ENCODE measurements at places on chromosomes 16 and 17.

GRCh38 chr16:81237942-81238295 lies 570 bp upstream of the BCO1 start:
- DNase-seq, result no peak

- DNase-seq, result no peak
These were observed 13.5 kb upstream of the SMIM5 start for GRCh38 chr17:75619506-75620431.

GRCh38 chr16:55101026-55101425 lies 170.4 kb downstream of the IRX5 start:
- DNase-seq, result no peak

GRCh38 chr17:64282753-64283080 lies 19.7 kb upstream of the TEX2 start:
- DNase-seq, result no peak

DNA sequence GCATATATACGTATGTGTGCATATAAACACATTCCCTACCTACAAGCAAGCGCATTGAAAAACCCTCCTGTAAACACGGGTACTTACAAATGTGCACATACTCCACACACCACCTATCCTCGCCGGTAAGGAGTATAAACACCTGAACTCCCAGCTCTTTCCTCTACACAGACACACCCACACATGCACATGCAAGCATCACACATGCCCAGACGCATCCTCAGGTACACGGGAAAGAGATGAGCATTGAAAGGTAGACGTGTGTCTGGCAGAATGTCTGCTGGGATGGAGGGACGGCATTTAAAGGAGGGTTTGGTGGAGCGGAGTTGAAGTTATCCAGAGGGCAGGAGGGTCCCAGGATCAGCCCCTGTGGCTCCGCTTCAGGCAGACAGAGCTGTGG lies 4.7 kb upstream of the SMTNL2 start:
- no peak for DNase-seq

DNA sequence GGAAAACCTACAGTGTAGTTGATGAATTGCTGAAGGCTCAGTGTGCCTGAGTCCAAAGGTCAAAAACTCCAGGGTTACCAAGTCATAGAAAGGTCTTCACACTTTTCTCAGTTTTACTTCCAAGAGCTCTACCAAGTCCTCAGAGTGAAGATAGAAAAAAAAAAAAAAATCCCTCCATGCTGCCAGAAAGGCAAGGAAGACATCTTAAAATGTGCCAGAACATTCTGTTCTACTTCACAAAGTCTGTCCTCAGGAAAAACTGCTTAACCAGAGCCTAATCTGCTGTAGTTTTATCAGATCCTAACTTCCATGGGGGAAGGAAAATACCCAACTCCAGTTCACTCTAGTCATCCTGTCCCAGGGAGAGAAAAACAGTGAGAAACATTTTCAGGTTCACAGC lies 175.6 kb upstream of the CDH11 start:
- DNase-seq, result no peak

DNA sequence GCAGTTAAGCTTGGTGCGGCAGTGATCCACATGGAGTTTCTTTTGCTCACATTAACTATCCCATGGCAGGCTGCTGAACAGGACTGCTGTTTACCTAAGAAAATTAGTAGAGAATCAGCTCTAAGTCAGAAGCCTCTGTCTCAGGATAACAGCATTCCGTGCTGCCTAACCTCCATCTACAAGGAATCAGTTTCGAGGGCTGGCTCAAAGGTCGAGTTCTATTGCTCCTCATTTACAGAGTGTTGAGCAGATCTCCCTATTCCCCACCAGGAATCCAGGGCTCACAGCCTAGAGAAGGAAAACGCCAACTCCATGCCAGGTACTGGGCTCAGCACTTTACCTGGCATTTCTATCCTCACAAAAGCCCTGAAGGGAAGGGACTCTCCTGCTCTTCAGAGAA lies 9.9 kb downstream of the GINS2 start:
- DNase-seq, result no peak

DNA sequence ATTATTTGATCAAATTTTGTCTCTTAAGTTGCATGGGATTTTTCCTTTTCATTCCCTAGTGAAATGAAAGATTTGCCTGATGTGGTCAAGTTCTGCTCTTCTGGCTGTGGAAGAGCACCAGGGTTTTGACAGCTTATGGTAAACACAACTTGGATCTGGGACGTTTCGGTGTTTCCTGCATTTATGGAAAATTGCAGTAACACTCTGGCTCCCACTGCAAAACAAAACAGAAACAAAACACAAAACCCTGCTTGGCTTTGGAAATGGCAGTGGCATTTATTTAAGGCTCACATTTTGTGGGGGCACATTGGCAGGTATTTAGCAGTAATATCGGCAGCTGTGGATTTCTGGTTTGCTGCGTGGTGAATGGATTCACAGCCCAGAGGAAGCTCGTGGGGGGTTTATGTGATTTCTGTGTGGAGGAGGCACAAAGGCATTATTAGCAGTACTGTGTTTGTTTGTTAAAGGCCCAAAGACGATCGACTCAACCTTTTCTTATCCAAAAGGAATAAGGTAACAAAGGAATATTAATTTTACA lies 377.8 kb downstream of the SNX29 start:
- no peak for DNase-seq

DNA sequence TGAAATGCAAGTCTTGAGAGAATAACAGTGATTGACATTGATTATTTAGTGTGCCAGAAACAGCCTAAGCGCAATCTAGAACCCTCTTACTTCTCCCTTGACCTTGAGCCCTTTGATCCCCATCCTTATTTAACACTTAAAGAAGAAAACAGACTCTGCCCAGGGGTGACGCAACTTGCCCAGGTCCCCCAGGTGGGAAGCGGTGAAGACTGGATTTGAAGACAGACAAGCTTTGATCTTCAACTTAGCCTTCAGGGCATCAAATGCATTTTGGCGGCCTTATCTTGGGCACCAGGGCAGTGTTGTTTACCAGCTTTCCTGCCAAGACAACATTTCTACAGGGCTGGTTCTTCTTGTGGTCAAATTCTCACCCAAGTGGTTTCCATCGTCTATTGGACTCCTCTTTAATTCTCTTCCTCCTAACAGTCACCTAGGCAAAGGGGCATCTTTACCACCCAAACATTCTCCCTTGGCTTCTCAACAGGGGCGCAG lies 8.9 kb upstream of the CIITA start:
- DNase-seq, result no peak

DNA sequence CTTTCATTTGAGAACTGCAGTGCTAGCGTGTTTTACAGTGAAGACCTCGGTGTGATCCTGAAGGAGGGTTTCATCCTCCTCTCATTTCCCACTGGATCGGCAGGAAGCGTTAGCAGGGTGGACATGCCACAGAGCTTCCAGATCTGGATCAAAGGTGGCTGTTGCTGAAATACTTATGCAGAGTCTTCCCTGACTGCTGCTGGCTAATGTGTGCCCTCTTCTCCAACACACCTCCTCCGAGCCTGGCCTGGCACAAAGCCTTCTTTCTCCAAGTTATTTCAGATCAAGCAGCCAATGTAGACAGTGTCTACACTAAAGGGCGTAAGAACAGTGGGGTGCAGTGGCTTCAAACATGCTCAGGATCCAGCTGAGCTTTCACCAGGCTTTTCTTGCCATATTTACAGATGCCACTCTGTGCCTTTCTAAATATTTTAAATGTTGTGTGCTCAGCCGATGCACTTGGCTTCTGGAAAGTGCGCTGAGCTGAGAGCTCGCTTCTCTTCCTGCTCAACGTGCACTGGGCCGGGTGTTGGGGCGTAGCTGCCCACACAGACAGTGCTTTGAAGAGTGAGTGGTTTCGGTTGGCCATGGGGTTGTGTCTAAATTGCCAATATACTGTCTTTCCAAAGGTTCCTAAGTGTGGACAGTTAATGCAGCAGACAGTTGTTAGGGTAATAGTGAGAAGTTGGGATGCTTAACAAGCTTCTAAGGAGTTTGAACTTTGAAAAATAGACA lies 2.1 kb downstream of the ZNF750 start:
- no peak for DNase-seq

DNA sequence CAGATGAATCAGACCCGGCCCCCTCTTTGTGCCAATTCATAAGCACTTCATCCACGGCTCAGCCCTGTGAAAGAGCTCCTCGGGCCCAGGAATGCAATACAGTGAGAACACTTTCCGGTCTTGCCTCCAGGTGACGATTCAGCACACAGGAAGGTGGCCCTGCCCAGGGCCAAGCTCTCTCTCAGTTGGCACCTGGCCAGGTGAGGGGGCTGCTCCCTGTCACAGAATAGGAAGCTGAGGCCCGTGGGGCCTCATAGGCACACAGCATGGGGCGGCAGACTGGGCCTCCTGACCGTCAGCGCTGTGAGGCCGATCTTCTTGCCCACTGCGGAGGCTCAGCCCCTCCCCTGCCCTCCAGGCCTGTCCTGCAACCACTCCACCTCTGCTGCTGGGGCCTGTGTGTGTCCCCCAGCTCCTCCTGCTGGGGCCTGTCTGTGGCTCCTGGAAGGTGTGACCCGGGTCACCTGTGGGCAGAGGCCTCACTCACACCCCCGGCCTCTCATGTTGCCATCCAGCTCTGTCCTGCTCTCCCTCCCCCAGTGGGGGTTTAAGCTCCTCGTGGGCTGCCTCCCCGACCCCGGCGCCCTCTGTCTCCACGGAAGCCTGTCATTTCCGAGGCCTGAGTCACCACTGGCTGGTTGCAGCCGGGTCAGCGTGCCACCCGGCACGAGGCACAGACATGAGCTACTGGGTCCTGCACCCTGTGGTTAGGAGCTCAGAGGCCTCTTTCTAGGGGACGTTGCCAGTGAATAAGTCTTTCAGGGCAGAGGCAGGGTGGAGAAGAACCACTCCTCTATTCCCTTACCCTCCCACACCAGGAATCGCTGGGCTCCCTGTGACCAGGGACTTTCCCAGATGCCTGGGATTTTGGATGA lies 114.4 kb downstream of the SEC14L1 start:
- DNase-seq, result no peak

DNA sequence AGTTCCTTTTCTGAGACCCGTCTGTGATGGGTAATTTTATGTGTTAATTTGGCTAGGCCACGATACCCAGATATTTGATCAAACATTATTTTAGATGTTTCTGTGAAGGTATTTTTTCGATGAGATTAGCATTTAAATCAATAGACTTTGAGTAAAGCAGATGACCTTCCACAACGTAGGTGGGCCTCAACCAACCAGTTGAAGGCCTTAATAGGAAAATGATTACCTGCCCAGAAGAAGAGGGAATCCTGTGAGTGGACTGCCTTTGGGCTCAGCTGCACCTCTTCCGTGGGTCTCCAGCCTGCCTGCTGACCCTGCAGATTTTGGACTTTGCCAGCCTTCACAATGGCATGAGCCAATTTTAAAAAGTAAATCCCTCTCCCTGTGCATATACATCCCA lies 61.6 kb upstream of the WSB1 start:
- DNase-seq, result no peak

- DNase-seq, result no peak
These were observed 334.9 kb downstream of the C16orf95 start for GRCh38 chr16:86982347-86982596.

GRCh38 chr17:19461681-19462080 lies 50.6 kb downstream of the RNF112 start:
- DNase-seq, result no peak

DNA sequence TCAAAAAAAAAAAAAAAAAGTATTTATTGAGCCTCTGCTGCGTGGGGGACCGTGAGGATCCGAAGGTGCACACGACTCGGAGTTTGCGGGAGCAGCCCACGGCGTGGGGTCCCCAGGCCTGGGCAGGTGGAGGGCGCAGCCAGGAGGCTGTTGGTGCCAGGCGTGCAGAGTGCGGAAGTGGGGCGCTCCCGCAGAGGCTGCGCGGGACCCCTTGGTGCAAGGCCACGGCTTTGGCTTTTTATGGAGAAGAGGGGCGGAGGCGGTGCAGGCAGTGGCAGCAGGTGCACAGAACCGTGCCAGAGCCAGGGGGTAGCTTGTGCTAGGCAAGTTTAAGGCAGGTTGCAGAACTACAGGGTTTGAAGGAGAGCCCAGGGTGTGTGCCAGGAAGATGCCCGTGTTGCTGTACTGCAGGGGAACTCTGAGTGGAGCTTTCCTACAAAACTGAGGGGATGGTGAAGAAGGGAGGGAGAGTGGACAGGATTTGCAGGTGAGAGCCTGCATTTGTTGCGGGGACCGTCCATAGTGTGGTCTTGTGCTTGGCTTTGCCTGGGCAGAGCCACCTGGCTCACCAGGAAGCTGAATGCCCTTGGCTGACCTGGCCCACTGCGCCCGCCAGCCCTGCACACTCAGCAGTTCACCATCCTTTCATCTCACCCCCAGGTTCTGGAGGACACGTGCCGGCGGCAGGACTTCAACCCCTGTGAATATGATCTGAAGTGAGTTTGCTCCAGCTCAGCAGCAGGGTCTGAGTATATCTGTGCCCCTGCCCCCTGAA lies 1.3 kb downstream of the ASPSCR1 start:
- no peak for DNase-seq

DNA sequence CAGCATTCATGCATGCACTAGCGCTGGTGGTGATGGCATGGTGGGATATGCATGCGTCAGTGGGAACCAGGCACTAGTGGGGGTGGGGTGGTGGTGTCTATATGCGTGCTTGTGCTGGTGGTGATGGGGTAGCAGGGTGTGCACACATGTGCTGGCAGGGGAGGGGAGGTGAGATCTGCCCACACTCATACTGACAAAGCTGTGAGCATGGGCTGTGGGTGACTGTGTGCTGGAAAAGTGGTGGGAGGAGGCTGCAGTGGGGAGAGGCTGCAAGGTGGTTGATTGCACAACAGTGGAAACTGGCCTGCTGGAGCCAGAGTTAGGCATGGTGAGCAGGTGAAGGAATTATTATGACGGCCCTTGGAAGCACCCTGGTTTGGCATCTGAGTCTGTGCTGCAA lies 31.3 kb upstream of the TEKT1 start:
- no peak for DNase-seq

DNA sequence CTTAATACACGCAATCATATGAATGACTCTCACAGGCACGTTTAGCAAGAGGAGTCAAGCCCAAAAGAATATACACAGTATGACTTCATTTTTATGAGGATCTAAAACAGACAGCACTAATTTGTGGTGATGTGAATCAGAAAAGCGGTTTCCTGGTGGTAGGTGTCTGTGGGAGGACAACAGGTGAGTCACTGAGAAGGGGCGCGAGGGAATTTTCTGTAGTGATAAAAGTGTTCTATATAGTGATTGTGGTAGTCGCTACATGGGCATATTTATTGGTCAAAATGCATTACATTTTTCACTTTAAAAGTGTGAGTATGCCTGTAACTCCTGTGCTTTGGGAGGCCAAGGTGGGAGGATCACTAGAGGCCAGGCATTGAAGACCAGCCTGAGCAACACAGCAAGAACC lies 7.6 kb upstream of the TNRC6A start:
- DNase-seq, result no peak

DNA sequence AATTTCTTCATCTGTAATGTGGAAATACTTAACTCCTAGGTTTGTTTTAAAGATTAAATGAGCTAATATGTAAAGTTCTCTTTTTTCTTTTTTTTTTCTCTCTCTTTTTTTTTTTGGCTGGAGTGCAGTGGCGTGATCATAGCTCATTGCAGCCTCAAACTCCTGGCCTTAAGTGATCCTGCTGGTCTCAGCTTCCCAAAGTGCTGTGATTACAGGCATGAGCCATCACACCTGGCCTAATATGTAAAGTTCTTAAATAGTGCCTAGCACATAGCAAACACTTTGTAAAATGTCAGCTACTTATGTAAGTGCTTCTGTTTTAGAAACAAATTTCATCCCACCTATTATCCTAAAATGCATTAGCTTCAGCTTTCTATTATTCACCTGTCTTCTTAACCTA lies 40.0 kb downstream of the TMC6 start:
- DNase-seq, result no peak

- DNase-seq, result no peak
These were observed 10.3 kb downstream of the CD300LB start for GRCh38 chr17:74520790-74521480.

Measured in NCI-H1417 treated with DMSO at 0.1 percent for 48 hours (cell line).